Suprapubic skin (tissue), 4 donors: ENCODE measurements at places on chromosomes 5 and 9.

- no peak for DNase-seq
Measured at GRCh38 chr5:153974131-153974812, 64.4 kb downstream of the FAM114A2 start.

GRCh38 chr9:18495065-18495464 is 21.1 kb downstream of the ADAMTSL1 start:
- no peak for DNase-seq

- no peak for DNase-seq
Measured at GRCh38 chr5:142661957-142662356, 23.9 kb downstream of the FGF1 start.

DNA sequence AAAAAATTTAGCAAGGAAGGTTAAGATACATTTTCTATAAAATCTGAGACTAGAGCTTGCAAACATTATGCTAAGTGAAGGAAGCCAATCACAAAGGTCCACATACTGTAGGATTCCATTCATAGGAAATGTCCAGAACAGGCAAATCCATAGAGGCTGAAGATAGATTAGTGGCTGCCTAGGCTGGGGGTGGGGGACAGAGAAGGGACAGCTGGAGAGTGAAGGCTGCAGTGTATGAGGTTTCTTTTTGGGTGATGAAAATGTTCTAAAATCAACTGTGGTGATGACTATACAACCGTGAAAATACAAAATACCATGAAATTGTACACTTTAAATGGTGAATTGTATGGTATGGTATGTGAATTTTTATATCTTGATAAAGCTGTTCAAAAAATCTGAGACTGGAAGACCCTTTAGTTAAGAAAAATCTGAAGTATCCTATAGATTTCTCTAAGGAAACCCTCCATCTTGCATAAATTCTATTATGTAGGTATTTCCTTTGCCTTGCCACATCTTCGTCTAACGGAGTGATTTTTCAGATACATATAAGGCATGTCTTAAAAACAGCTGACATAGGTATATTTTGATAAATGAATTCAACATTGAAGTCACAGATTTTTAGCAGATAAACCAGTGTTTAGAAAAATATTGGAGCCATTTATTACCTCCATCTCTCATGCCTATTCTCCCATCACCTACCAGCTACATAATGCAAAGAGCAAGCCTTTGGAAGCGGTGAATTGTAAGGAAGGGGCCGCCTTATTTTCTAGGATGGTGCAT is 121.1 kb downstream of the LMNB1 start:
- DNase-seq: no peak

- no peak for DNase-seq
Measured at GRCh38 chr5:175382171-175382570, 61.8 kb downstream of the DRD1 start.

- no peak for DNase-seq
Measured at GRCh38 chr5:17214893-17215292, 2.5 kb upstream of the BASP1 start.
